Amniotic stem cell (primary cell): ENCODE measurements at places on chromosomes 1 and 21.

- DNase-seq, result no peak
Observed at GRCh38 chr21:34724131-34724856, 55.5 kb downstream of the CLIC6 start.

DNA sequence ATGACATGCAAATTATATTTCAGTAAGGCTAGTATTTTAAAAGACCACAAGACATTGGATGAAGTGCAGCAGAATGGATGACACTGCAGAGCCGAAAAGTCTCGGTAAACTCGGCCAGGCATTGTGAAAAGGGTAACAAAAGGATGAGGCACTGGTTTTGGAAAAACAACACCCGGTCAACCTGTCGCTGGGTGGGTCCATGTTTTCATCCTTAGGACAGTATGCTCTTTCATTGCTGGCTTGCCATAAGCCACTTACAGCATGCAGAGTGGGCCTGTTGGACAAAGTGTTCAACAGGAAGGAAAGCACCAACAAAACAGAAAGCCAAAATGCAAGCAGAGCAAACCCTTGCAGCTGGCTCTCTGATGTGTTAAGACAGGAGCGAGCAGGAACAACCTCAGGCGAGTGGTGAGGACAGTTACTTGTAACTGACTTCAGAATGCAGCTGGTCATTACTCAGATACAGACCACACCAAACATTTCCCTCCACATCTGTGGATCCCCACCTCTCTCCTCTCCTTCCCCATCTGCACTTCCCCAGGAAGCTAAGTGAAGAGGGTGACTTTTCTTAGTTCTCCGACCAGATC, 2.9 kb upstream of the RCAN1 start:
- DNase-seq, result no peak

DNA sequence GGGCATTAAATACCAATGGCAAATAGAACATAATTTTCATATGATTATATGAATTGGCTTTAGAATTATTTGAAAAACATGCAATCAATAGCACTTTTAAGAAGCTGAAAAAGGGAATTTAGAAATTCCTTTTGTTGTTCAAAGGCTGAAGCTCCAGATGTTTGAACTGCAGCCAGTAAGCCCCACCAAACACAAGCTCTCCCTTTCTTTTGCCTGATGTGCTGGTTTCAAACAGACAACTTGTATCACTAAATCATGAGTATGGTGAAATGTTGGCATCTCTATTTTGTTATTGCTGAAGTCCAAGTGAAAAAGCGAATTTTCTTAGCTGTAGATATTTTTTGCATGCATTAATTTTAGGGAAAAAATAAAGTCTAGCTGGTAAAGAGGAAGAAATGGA, 27.5 kb upstream of the NCAM2 start:
- DNase-seq, result no peak

GRCh38 chr1:245730801-245731200, 576.0 kb downstream of the KIF26B start:
- DNase-seq, result no peak

DNA sequence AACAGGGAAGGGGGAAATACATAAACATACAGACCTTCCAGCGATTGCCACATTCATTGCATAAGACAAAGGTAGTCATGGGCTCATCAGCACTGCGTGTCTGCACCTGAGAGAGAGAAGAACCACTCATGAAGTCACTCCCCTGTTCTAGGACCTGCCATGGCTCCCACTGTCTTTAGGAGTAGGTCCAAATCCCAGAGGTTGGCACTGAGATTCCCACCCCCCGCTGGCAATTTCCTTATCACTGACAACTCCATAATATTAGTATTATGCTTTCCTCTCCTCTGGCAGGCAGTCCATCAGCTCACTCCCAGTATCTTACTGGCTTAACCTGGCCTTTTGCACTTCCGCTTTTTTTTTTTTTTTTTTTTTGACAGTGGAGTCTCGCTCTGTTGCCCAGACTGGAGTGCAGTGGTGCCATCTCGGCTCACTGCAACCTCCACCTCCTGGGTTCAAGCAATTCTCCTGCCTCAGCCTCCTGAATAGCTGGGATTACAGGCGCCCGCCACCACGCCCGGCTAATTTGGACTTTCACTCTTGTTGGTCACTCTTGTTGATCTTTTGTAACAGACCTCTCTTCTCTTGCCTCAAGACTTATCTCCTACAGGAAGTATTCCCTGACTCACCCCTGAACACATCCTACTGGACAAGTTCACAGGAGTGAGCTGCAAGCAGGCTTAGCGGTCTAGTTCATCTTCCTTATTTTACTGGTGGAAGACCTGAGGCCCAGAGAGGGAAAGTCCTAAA, 14.8 kb upstream of the ZNF436 start:
- DNase-seq, result no peak

- DNase-seq, result peak; percentile 39
Observed at GRCh38 chr1:111275079-111275478, 15.6 kb upstream of the CHIA start.

- no peak for DNase-seq
Observed at GRCh38 chr1:179066471-179066870, 15.4 kb upstream of the TOR3A start.

GRCh38 chr1:59025201-59025600, 241.4 kb upstream of the JUN start:
- DNase-seq, result no peak

DNA sequence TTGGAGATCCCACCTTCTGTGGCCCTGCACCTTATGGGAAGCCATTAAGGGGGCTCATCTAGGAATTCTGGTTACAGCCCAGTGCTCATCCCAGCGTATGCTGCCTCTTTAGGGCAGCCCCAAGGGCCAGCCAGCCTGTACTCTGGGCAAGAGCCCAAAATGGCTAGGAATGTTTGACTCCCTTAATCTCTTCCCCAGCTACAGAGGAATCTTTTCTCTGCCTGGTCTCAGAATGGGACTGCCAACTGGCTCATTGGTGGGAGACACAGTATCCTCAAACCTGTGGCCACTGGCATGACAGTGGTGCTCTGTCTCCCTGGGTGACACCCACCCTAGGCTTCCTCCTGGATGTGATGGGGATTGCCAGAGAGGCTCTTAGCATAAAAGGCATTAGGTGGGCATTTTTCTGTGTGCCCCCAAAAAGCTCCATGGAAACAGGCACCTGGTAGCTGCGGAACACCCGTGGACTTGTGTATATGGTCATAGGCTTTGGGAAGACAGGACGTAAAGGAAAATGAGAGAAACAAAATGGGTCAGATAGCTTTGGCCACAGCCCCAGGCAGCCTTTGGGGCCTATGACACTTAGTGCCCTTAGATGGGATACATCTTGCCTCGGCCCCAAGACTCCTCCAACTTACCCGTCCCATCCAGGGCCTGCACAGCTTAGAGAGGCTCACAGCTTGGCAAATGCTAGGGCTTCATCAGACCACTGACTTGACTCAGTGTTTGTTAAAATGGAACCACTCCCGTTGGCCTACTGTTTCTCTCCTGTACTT, 6.9 kb downstream of the TMEM81 start:
- DNase-seq, result no peak

DNA sequence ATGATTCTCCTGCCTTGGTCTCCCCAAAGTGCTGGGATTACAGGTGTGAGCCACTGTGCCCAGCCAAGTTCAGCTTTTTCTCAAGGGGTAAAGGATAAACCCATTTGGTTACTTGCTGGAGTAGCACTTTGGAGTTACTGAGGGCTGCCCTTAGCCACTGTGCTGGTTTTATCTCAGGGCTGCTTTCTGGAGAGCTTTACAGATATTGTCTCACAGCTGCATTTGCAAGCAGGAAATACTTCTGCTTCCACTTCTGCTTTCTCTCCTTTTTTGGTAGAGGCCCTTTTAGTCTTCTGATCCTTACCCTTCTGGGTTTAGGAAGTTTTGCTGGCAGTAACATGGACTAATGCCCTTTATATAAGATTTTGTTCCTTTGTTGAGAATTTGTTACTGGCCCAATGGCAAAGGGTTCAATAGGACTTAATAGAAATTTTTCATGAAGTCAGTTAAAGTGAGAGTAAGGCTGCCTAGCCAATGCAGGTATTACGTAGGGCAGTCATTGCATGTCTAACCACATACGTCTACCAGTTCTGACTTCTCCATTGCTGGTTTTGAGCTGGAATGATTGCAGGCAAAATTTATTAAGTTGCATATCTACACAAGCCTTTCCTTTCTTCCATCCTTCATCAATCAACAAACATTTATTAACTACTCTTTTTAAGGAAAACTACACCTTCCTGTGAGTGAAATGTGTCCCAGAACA, 24.4 kb downstream of the CAP1 start:
- no peak for DNase-seq

DNA sequence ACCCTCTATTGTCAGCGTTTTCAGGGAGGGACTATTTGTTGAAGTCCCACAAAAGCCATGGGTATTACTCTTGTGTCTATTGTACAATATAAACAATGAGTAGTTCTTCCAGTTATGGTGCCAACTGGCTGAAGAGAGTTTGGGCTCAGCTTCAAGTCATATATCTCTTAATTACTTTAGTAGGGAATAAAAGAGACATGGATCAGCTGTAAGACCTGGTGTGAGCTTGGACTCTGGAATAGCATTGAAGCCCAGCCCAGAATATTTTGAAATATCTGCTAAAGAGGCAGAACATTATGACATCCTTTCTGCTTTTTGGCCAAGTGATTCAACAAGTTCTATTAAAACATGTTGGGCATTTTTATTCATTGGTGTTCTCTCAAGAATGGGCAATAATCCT, 224.9 kb downstream of the BACH1 start:
- no peak for DNase-seq

DNA sequence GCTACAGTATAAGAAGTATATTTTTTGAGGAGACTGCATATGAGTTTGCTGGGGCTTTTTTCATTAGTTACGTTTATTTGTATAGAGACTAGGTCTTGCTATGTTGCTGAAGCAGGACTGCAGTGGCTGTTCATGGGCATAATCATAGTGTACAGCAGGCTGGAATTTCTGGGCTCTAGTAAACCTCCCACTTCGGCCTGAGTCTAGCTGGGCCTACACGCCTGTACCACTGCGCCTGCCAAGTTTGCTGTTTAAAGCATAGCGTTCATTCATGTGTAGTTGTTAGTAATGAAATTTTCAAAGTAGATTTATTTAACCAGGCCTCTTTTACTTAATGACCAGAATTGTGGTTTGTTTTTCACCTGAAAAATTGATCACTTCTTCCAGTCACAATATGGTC, 33.8 kb downstream of the HS2ST1 start:
- no peak for DNase-seq

- no peak for DNase-seq
Observed at GRCh38 chr1:170460414-170461155, 71.4 kb upstream of the GORAB start.

GRCh38 chr1:34845131-34845901, 14.2 kb downstream of the SMIM12 start:
- no peak for DNase-seq

GRCh38 chr1:21756393-21757089, 26.4 kb downstream of the USP48 start:
- no peak for DNase-seq

DNA sequence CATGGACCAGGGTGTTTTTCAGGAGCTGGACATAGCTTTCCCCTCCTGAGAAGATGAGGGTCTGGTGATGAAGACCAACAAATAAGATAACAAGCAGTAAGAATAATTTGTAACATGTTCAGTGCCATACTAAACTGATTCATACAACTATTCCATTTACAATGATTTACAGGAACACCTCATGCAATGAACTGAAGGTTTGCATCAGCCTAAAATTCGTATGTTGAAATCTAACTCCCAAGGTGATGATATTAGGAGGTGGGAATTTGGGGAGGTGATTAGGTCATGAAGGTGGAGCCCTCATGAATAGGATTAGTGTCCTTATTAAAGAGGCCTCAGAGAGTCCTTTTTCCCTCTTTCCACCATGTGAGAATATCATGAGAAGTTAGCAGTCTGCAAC, 15.9 kb upstream of the NIBAN1 start:
- DNase-seq, result no peak

DNA sequence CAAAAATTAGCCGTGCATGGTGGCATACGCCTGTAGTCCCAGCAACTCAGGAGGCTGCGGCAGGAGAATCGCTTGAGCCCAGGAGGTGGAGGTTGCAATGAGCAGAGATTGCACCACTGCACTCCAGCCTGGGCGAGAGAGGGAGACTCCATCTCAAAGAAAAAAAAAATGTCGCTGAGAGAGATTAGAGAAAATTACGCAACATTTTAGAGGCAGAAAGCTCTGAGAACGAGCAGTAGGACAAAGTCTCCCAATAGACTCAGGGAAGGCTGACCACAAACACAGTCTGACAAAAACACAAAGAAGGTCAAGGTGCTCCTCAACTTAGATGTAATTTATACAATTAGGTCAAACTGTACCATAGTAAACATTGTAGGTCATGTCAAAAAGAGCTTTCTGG, 367.6 kb upstream of the ZRANB2 start:
- no peak for DNase-seq

GRCh38 chr1:244439391-244440032, 12.2 kb downstream of the ADSS2 start:
- DNase-seq, result no peak

GRCh38 chr1:99680270-99680669, 34.4 kb downstream of the PALMD start:
- no peak for DNase-seq

DNA sequence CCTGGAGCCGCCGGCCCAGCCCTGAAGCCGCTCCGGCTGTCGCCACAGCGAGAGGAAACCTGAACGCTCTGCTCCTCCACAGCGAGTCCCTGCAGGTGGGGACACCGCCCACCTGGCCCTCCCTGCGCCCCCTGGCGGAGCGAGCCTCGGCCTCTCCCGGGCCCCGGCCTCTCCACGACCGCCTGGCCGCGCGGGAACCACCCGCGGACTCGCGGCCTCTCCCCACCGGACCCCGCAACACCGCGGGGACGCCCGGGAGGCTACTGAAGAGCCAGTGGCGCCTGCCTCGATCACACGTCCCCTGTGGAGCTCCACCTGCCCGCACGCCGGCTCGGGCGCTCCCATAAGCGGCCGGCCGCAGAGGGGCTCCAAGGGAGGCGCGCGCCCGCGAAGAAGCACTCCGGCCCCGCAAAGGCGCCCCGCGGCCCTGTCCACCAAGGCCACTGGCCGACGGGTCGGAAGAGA, 109.6 kb downstream of the KCNN3 start:
- DNase-seq, result no peak

- DNase-seq, result no peak
Observed at GRCh38 chr1:116956378-116956777, 45.2 kb upstream of the CD101 start.

DNA sequence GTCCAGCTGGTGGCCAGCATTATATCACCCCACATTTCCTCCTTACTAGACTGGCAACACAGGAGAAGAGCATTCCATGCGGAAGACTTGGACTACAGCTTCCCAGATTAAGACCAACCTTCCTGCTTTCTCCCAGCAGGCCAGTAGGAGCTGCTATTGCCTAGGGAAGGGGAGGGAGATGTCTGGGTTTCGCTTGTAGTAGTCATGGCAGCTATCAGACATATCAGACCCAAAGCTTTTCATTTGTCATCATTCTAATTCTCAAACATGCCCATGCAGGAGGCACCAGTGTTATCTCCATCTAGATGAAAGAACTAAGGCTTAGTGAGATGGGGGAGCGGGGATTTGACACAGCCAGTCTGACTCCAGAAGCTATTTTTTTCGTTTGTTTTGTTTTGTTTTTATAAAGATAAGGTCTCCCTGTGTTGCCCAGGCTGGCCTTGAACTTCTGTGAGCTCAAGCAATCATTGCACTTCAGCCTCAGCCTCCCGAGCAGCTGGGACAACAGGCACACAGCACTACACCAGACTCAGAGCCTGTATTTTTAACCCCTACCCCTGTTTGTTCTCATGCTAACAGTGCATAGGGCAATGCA, 4.5 kb downstream of the PLA2G2A start:
- DNase-seq, result no peak

- no peak for DNase-seq
Observed at GRCh38 chr21:14550135-14550534, 4.0 kb upstream of the SAMSN1 start.

GRCh38 chr1:46412893-46413595, 18.9 kb downstream of the FAAH start:
- no peak for DNase-seq
